ENCODE measurements at places on chromosomes 5 and 9.

- no peak for DNase-seq
Measured at GRCh38 chr5:134383980-134384697, 12.8 kb downstream of the UBE2B start.

GRCh38 chr9:24090566-24090965 is 264.5 kb upstream of the ELAVL2 start:
- DNase-seq = no peak

DNA sequence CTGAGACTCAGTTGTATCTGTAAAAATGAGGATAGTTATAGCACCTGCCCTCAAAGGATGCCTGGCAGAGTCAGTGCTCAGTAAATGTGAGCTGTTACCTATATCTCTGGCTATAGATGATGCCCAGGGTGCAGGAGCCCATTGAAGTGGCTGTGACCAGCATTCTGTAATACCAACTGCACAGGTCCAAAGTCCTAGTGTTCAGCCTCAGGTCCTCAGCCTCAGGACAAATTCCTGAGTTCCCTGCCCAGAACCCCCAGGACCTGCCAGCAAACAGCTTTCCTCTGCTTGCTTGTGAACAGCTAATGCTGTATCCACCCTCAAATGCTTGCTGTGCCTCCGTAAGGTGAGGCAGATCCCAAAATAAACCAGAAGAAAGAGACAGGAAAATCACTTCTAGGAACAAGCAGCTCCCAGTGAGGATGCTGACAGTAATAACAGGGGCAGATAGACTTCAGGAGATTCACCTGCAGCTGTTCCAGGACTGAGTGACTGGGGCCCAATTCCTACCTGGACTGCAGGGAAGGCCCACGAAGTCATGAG is 80.8 kb downstream of the SIL1 start:
- DNase-seq = no peak

- DNase-seq = no peak
Measured at GRCh38 chr5:158884827-158885518, 214.7 kb downstream of the EBF1 start.

- DNase-seq = no peak
Measured at GRCh38 chr9:83511051-83511450, 27.1 kb downstream of the FRMD3 start.

DNA sequence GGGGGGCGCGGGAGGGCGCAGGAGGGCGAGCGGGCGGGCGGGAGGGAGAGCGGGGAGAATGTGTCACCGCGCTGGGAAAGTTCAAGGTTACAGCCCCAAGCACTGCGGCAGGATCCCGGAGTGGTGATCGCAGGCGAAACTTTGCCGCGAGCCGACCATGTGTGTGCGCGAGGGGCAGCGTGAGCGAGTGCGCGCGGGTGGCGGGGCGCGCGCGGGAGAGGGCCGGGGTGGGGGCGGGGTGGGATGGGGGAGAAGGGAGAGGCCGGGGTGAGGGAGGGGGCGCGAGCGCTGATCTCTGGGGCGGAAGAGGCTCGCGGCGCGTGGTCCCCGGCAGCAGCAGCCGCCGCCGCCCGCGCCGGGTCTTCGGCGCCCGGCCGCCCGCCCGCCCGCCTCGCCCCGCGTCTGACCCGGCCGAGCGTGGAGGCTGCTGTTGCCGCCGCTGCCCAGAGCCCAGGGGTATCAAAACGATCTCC is at the start of gene NFIB:
NFIB (minus strand) TSS at position 191 of the 473 bp plus-strand sequence. CDS start 630 bp downstream, outside the sequence.
- DNase-seq = peak; percentile 43

- no peak for DNase-seq
Measured at GRCh38 chr5:146313027-146313426, 25.6 kb upstream of the POU4F3 start.

DNA sequence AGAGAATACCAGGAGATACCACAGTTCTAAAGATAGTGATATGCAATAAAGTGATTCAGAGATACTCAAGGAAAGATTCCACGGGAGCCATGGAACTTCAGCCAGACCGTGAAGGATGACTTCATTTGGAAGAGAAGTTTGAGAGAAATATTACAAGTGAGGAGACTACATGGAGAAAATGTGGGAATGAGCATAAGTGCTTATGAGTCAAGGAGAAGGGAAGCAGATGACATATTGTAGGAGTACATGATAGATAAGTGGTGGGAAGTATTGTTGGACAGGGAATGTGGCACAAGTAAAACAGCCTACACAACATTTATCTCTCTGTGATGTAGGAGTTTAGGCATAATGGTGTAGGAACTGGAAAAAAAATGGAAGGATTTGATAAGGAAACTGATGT is 122.1 kb upstream of the FBXL17 start:
- no peak for DNase-seq

GRCh38 chr5:85077581-85077980 is 692.9 kb upstream of the EDIL3 start:
- DNase-seq = no peak

DNA sequence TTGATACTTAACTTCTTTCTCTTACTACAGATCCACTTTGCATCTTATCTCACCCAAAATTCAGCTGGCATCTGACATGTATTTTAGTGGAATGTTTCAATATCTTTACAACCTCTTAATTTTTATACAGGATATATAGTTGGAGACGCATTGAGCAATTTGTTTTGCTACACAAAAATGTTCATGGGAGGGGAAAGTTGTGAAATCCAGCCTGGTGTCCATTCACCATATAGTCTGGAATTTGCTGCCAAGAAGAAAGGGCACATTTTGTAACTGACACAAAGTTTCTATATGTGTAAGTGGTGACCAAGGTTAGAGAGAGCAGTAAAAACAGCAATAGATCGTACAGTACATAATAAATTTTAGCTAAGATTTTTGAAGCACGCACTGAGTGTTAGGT is 14.0 kb upstream of the CHD1 start:
- DNase-seq = no peak

DNA sequence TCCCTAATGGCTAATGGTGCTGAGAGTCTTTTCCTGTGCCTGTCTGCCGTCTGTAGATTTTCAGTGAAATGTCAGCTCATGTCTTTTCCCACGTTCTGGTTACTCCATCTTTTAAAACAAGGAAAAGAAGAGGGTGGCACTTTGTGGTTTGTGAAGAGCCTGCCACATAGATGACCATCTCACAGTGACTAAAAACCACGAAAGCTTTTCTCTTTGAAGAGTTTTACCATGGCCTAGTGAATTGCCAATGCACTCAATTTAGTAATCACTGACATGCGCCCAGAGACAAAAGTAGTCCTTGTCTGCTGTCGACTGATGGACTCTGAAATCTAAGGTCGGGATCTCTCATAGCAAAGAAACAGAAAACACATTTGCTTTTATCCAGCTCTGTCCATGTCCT is 50.4 kb downstream of the SPATA31C2 start:
- no peak for DNase-seq
